ENCODE measurements at places on chromosomes 11 and 22. TPM values are rescaled to one million over a fixed set of nuclear protein-coding genes. Genes with fewer than 3 reads are reported as not detected.
A peak's percentile ranks its signal among the peaks of the same experiment; 100 is the strongest.

CALCA gene
- total RNA-seq = not detected

DNA sequence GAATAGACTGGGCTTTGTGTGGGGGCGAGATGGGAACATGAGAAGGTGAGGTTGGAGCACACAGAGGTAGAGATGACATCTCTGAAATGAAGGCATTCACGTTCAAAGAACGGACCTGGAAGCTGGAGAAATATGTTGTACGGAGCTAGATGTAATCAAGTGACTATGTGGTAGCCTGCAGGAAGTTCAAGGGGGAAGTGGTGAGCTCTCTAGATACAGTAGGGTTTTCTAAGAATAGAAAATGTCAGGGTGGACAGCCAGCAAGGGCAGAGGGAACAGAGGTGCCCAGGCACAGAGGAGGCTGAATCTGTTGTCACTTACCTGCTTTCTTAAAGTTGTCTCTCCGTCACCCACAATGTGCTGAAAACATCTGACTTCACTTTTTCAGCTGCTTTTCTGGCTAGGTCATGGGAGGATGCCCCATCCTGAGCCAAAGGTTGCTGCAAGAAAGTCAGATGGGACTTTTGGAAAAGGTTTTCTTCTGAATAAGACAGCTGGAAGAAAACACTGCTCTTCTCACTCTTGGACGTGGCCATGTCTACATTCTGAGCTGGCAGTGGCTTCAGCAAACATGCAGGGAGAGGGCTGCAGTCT lies 171.5 kb upstream of the B3GAT1 start:
- DNase-seq = peak; percentile 91

DNA sequence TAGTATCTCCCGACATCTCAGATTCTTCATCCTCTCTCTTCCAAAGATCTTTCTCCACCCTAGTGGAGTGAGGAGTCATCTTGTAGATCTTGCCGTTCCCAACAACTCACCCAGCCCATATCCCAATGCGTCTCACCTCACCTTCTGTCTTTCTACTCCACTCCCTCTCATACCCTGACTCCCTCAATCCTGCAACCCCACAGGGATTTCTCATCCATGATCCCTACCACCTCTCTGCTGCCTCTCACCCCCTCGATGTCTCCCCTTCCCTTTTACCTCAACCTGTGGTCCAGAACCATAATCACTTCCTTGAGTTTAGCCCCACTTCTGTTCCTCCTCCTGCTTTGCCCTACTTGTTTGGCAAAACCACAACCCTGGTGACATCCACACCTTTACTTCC lies 41.7 kb downstream of the OTOG start:
- DNase-seq = no peak

DNA sequence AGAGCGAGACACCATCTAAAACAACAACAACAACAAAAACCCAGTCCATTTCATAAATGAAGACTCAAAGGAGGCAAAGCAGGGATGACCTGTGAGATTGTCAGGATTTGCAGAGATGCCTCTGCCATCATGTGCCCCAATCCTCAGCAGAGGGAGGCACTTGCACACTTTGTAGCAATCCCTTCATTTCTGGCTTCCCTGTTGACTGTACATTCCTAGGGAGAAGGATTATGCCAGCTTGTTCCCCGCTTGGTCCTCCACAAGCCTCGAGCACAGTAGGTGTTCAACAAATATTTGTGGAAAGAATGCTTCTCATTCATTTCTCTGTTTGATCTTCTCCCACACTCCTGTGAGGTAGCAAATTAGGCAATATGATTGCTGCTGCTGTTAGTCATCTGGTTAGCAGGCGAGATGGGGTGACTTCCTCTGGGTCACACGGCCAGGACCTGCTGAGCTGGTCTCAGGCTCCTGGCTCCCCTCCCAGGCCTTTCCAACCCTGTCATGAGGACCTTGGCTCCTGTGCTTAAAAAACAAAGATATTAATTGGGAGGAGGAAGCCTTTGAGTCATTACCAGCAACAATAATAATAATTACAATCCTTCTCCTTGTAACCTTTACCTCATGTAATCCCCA lies 34.1 kb downstream of the LIF start:
- no peak for DNase-seq

GRCh38 chr22:48453751-48454485 lies 1373.8 kb downstream of the BRD1 start:
- no peak for DNase-seq
